ENCODE measurements at places on chromosomes 12 and 14.

DNA sequence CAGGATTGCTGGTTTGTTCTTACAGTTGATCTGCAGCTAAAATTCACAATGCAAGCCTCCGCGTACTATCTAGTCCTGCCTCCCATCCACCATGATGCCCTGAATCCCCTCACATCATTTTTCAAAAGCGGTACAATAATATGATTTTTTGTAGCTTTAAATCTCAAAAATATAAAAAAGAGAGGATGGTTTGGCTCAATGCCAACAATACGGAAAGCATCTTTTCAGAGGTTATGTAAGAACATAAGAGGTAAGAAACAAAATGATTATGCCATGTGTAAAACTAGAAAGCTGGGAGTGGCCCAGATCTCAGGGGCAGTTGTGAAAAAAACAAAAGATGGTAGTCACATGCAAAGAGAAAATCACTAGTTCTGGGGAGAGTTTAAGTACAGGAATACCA lies 24.0 kb upstream of the ZDHHC17 start:
- no peak for DNase-seq

- no peak for DNase-seq
These were observed 19.7 kb downstream of the PTPN21 start for GRCh38 chr14:88535149-88535548.

GRCh38 chr14:43877351-43877960 lies 629.6 kb downstream of the FSCB start:
- DNase-seq: no peak

- DNase-seq: no peak
These were observed 41.8 kb upstream of the P2RX7 start for GRCh38 chr12:121090586-121091514.

GRCh38 chr12:10331642-10332239 lies 24.1 kb downstream of the KLRD1 start:
- no peak for DNase-seq

- DNase-seq: no peak
These were observed 30.0 kb downstream of the NUMB start for GRCh38 chr14:73428353-73428824.

DNA sequence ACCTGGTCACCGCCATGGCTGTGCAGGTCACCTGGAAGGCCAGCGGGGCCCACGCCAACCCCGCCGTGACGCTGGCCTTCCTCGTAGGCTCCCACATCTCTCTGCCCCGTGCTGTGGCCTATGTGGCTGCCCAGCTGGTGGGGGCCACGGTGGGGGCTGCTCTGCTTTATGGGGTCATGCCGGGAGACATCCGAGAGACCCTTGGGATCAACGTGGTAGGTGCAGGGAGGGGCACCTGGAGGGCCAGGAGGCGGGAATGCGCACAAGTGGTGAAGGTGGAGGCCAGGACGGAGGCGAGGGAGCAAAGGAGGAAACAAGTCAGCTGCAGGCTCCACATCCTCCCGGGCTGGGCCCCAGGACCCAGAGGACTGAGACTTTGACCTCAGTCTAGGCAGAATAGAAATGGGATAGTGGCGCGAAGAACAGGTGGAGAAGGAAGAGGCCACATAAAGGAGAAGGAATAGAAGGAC lies 649 bp downstream of the AQP6 start:
- DNase-seq: no peak

GRCh38 chr14:93090826-93091555 lies 24.7 kb downstream of the ITPK1 start:
- no peak for DNase-seq

GRCh38 chr14:76012354-76012753 lies 26.8 kb downstream of the IFT43 start:
- no peak for DNase-seq

DNA sequence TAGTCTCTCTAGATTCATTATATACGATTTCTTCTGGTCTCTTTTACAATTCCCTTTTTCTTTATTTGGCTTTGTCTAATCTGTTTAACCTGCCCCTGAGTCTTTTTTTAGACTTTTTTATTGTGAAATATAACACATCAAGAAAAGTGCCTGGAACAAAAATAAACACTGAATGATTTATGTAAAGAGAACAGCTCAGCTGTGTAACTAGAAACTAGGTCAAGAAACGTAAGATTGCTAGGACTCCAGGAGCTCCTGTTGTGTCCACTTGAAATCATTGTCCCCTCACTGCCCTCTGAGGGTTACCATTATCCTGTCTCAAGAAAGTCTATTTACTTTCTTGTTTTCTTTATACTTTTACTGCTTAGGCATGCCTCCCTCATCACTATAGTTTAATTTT lies 23.1 kb downstream of the EXD2 start:
- DNase-seq: no peak

GRCh38 chr14:96783915-96784224 lies 13.3 kb upstream of the VRK1 start:
- no peak for DNase-seq

DNA sequence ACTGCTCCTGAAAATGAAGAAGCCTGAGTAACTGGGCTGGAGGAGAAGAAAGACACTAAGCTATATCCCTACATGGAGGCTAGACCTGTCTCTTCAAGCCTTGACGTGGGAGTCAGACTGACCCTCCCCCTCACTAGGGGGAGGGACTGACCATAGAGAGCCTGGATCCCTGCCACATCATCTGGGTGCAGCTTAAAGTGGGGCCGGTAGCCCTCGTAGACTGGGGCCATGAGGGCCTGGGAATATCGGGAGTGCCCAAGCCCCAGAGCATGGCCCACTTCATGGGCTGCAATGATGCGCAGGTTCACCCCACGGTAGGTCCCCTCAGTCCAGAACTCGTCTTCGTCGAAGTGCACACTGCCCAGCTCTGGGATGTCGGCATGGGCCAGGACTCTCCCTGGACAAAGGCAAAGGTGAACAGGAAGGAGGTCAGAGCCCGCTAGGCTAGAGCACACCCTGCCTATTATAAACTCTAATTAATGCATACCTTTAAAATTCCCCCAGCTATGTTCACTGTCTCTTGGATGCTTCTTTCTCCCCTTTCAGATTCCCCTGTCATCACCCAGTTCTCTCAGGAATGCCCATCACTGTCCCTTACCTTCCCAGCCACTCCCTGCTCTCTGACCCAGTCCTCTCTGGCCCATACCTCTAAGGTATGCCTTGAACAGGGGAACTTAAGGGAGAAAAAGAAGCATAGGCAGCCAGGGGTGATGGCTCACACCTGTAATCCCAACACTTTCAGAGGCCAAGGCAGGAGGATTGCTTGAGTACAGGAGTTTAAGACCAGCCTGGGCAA lies 3.2 kb downstream of the MMP19 start:
- no peak for DNase-seq

- no peak for DNase-seq
These were observed 6.0 kb downstream of the CCDC92 start for GRCh38 chr12:123966596-123966995.

GRCh38 chr12:115072712-115073111 lies 388.7 kb upstream of the TBX3 start:
- no peak for DNase-seq

GRCh38 chr12:926641-927040 lies 22.9 kb downstream of the RAD52 start:
- no peak for DNase-seq

- no peak for DNase-seq
These were observed 256.8 kb upstream of the GARIN6 start for GRCh38 chr12:99390707-99391106.

- DNase-seq: no peak
These were observed 15.9 kb downstream of the FAM181A start for GRCh38 chr14:93943052-93943451.

DNA sequence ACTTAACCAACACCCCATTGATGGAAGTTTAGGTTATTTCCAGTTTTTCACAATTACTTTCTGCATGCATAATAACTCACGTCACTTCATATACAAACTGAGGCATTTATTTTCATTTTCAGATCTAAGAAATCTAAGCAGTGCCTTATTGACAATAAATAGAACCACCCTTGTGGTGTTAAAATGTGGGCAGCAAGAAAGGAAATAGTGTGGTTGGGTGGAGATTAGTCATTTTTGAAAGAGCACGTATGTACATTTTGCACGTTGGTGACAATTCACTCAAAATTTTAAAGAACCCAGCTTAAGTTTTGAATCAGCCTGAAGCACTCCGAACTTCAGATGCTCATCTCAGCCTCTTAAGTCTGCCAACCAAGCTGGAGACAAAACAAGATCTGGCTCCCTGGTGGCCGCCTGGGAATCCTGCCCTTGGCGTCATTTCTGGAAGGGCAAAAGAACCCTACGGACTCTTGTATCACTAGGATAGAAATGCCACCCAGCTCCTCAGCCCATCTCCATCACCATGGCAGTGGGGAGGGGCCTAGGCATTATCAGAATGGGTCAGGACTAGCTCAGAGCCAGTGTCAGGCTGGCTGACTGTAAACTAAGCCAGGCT lies 89.5 kb upstream of the BCL2L14 start:
- DNase-seq: peak; percentile 35

DNA sequence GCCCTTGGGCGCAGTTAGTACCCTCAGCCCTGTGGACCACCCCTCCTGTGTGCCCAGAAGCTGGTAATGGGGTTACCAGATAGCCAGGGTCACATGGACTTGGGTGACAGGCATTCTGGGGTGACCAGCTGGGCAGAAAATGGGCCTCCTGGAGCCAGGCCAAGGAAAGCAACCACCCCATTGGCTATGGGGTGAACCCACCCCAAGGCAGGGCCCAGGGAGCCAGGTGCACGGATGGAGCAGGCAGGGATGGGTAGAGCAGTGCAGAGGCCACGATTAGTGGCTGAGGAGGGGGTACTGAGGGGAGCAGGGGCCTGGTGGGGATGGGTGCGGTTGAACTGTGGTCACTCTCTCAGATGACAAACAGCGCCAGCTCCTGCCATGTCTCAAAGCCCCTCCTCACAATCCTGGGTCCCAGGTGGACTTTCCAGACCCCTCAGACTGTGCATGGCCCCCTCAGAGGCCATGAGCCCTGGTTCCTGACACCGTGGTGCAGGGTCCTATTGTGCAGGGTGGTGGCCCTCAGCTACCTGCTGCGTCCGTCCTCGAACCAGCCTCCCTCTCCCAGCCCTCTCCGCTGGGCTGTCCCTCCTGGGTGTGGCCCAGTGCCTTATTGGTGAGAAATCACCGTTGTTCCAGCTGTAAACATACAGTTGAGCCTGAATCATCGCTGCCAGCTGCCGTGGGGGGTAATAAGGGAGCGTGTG lies 23.4 kb upstream of the BEGAIN start:
- no peak for DNase-seq

GRCh38 chr12:113586461-113586860 lies 114.8 kb upstream of the LHX5 start:
- no peak for DNase-seq

- no peak for DNase-seq
These were observed 59.2 kb upstream of the TSPAN8 start for GRCh38 chr12:71216725-71217579.

- no peak for DNase-seq
These were observed 192.7 kb downstream of the DPF3 start for GRCh38 chr14:72701237-72701565.

GRCh38 chr12:103997286-103997900 lies 31.7 kb downstream of the TDG start:
- DNase-seq: no peak

DNA sequence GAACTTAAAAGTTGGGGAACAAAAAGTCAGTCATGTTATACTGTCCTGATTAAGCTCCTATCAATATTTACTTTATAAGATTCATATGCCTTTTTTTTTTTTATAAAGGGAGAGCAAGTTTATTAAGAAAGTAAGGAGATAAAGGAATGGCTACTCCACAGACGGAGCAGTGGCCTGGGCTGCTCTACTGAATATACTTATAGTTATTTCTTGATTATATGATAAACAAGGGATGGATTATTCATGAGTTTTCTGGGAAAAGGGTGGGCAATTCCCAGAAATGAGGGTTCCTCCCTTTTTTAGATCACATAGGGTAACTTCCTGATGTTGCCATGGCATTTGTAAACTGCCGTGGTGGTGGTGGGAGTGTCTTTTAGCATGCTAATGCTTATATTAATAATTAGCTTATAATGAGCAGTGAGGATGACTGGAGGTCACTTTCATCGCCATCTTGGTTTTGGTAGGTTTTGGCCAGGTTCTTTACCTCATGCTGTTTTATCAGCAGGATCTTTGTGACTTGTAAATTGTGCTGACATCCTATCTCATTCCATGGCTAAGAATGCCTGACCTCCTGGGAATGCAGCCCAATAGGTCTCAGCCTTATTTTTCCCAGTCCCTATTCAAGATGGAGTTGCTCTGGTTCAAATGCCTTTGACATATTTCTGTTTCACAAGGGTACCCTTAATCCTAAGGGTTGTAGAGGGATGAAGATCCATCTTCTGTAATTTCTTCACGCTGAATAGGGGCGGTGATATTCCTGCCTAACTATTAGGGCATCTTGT lies 73.9 kb downstream of the OTOGL start:
- no peak for DNase-seq

GRCh38 chr14:42110167-42110566 lies 503.5 kb downstream of the LRFN5 start:
- no peak for DNase-seq

DNA sequence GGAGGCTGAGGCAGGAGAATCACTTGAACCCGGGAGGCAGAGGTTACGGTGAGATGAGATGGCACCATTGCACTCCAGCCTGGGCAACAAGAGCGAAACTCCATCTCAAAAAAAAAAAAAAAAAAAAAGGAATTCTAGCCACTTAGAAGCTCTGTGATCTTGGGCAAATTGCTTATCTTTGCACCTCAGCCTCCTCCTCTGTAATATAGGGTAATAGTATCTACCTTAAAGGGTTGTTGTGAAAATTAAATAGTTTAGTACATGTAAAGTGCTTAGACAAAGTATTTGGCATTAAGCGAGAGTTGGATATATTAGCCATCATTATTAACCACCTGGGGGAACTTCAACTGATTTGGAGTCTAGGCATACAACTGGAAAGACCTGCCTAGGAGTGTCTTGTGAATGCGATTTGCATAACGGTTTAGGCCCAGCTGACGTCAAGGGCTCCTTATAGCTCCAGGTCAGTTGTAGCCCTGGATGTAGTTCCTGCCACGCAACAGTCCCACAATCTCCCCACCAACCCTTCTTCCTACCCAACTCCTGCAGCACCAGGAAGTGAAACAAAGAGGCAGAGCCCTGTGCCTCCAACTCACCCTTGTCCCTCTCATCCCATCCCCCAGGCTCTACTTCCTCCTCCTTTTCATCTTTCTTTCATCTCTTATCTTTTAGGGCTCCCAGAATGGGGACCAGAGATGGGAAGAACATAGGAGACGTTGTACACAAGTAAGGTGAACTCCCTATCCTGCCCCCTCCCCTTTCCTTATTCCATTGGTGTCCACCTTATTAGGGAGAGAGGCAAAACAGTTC lies 2.1 kb upstream of the IL23A start:
- DNase-seq: no peak

- no peak for DNase-seq
These were observed 54.9 kb downstream of the SCN8A start for GRCh38 chr12:51645961-51646360.

DNA sequence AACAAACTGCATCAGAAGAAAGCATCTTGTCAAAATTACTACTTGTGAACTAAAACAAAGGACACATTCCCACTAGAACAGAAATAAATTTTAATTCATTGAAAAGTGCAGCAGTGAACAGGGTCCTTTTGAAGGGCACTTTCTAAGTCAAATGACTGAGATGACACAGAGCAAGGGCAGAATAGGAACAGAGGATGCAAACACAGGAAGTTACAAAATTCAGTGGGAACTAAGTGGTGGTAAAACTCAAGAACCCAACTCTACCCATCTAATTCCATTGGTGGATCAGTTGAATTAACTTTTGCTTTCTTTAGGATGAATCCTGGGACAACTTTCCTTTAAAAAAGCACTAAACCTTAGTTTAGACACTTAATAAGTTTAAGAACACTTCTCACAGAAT lies 45.8 kb downstream of the GNS start:
- no peak for DNase-seq

- DNase-seq: no peak
These were observed 161.7 kb upstream of the PLEKHA5 start for GRCh38 chr12:18967814-18968213.

GRCh38 chr12:89253488-89253887 lies 98.8 kb downstream of the DUSP6 start:
- no peak for DNase-seq
